ENCODE measurements at places on chromosomes 16 and 17.

DNA sequence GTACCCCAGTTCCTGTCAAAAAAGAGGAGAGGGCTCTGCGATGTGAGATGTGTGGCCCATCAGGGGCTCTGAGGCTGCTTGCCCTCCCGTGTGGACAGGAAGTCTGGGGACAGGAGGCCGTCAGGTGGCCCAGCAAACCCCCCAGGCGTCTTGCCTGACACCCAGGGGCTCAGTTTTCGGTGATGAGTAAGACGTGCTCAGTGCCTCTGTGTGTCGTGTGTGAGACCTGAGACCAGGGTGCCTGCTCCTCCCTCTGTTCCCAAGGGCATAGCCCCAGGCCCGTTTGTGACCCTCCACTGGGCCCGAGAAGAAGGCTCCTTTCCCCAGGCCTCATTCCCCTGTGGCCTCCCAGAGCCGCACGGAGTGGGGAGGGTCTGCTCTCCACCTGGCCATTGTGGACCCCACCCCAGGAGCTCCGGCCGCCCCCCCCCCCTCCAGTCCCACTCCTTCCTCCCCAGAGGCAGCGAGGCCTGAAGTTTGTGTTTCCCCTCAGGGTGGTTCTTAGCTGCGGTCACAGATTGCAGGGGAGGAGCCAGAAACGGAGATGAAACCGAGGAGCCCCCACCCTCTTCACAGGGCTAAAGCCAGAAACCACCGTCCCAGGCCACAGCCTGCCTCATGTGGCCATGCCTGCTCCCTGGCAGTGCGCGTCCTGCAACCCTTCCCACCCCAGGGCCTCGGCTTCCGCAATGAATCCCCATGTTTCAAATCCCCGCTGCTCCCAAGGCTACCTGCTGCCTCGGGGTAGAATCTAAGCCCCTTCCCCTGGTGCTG is 4.9 kb upstream of the ACTG1 start:
- DNase-seq: no peak

GRCh38 chr17:3879186-3879585 is 13.7 kb downstream of the CAMKK1 start:
- DNase-seq: no peak

DNA sequence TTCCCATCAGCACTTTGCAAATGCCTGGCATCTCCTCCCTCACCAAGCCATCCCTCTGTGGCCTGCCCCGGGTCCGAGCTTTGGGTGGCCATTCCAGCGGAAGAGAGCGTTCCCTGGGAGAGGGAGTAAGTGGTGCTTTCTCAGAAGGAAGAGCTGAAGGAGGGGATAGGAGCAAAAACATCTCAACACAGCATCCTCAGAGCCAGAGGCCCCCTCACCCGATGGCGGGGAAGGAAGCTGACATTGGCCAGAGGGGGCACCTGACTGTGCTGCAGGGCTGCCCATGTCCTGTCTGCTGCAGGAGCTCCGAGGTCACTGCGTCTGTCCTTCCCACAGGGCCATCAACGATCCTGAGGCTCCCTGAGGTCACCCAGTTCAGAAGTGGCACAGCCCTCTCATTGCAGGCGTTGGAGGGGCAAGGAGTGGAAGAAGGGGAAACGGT is 427 bp upstream of the TLCD3B start:
- DNase-seq: no peak

- DNase-seq: no peak
These were observed 82.1 kb downstream of the OR1D5 start for GRCh38 chr17:2981325-2981724.

GRCh38 chr17:36876966-36877365 is 60.3 kb upstream of the LHX1 start:
- no peak for DNase-seq

GRCh38 chr17:77470330-77470786 is 329.6 kb downstream of the SEC14L1 start:
- no peak for DNase-seq

DNA sequence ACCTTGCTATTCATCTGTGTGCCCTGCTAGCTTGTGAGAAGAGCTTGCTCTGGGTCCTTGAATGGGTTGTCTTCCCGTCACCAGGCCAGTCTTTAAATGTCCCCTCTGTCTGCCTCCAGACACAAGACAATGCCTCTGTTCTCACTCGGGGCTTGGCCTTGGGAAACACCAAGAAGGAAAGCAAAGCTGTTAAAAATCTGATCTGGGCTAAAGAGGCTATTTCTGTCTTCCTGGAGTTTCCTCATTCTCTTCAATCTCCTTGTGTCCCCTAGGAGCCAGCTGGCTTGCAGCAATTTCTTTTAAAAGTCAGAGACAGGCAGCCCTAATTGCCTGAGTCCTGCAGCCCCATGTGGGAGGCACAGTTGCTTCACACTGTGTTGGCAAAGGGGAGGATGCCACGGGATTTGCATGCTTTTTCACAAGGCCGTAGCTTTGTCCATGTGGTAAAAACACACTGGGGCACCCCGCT is 2.5 kb downstream of the DNAI2 start:
- DNase-seq: no peak

DNA sequence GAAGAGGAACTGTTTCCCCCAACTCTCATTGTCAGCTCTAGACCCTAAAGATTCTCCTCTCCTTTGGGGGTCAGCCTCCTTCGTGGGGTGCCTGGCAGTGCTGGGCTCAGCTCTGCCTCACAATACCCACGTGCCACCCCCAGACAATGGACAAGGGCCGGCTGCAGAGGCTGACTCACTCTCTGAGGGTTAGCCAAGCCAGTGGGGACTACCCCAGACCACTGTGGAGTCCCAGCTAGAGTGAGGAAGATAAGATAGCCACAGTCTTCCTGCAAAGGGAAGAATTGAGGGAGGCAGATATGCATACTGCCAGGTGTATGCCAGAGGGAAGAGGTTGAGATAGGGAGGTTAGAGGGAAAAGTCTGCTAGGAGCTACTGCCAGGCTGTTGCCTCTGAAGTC is 13.5 kb upstream of the MTMR4 start:
- DNase-seq: no peak

DNA sequence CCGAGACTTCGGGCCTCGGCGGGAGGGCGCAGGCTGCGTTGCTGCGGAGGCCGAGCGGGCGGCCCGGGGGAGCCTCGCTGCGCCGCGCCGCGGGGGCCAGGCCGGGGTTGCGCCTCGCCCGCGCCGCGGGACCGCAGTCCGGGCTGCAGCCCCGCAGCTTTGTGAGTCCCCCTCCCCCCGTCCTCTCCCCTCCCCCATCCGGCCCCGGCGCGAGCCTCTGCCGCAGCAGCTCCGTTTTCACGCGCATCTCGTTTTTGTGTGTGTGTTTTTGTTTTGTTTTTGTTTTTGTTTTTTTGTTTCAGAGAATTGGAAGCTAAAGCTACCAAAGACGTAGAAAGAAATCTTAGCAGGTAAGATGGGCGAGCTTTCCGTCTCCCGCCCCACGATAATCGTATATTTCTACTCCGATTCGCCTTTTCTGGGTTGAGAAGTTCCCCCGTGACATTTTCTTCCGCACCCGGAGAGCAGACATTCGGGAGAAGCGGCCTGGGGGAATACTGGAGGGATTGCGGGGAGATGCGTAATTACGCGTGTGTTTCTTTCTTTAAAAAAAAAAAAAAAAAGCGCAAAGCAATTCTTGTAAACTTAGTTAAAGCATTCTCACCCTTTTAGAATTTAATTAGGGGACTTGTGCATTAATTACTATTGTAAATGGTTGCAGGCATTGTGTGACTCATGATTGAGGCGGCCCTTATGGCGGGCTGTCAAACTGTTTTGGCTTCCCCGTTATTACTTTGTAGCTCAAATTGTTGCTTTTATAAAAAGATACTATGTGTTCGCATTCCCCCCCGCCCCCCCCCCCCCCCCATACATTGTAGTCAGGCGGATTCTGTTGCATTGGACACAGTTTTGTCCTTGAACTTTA is 732 bp downstream of the TNRC6A start:
- DNase-seq: peak; percentile 37

DNA sequence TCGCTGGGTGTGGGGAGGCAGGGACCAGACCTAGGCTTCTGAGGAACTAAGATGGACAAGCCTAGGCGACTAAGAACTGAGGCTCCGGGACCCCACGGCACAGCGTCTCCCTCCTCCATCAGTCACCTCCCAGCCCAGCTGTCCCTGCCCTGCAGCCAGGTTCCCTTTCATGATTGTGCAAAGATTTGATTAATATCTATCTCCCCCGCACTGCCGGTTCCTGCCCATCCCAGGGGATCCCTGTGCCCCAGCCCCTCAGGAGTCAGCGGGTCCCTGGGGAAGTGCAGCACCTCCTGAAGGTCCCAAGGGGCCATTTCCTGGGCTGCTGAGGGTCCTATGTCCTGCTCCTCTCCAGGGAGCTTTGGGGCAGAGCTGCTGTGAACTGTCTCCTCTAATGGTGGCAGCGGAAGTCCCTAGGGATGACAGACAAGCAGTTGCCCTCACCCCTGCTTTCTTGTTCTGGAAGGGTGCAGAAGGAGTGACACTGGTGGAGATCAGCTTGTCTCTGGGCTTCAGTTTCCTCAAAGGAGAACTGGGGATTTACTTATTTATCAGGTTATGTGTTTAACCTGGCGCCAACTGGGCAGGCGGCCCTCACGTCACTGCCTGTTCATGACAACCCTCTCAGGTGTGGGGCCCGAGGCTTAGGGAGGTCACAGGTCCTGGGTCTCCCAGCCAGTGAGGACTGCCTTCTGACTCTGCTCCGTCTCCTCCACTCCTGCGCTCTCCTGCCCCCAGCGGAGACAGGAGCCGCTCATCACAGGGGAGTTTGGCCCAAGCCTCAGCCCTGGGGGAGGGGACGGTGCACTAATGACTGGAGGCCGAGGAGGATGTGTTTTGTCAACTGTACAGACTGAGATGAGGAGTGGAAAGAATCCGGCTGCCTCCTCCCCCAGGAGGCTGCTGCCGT is 1.9 kb upstream of the C16orf74 start:
- DNase-seq: no peak

- peak; percentile 76 for DNase-seq
These were observed 617 bp upstream of the SENP3 start for GRCh38 chr17:7561028-7561575.

DNA sequence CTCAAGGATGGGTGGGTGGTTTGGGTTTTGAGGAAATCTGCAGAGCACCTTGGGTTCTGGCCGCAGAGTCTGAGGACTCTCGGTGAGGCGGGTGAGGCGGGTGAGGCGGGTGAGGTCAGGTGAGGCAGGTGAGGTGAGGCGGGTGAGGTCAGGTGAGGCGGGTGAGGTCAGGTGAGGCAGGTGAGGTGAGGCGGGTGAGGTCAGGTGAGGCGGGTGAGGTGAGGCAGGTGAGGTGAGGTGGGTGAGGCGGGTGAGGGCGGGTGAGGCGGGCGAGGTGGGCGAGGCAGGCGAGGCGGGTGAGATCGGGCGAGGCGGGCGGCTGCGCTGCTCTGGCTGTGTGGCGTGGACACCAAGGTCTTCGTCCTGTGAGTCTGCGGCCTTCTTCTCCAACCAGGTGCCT is 24.1 kb upstream of the RPL13 start:
- no peak for DNase-seq

DNA sequence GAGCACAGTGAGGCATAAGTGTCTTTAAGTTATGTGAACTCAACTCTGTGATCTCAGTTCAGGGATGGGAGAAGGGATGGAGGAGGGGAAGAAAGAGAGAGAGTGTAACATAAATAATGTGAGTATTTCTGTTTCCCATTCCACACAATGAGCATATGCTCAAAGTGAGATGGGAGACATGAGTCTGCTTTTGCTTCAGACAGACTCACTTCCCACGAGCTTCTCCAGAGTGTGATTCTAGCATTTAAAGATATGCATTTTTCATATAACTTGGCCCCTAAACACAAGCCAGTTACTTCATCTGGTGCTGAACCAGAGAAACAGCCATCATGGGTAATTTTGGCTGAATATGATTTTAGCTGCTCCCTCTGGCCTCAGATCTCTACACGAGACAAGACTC is 35.0 kb downstream of the SHISA9 start:
- DNase-seq: no peak

GRCh38 chr16:86570558-86571529 is 4.2 kb downstream of the FOXC2 start:
- DNase-seq: no peak

DNA sequence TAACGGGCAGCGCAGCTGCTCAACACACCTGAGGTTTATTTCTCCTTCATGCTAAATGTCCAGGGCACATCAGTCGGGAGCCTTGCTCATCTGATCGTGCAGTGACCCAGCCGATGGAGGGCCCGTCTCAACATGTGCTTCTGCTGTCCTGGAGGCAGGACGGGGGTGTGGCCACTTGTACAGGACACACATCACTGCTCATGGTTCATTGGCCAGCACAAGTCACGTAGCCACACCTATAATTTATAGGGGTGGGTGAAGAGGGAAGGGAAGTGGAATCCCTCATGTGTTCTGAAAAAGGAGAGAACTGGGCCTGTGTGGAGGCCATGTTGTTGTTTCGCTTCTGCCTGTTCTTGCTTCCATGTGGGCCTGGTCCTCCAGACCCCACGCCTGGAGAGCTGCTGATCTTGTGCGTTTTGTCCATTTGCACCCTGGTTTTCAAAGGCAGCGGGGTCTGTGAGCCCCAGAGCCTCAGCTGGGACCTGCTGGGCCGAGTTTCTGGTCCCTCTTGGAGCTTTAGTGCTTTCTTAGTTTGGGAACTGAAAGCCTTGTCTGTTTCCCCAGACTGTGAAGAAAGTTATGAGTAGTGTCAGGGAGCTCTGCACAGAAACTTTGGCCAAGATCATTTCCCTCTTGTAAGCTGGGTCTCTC is 60.5 kb downstream of the CMIP start:
- DNase-seq: no peak

GRCh38 chr17:231966-232807 is 50.7 kb upstream of the DOC2B start:
- no peak for DNase-seq

GRCh38 chr17:82272495-82273326 is 789 bp downstream of the CSNK1D start:
- DNase-seq: peak; percentile 33

- no peak for DNase-seq
These were observed 385.8 kb upstream of the MAF start for GRCh38 chr16:79986352-79986751.

- no peak for DNase-seq
These were observed 387.1 kb downstream of the HS3ST4 start for GRCh38 chr16:26078716-26079355.

- no peak for DNase-seq
These were observed 5.7 kb upstream of the BANP start for GRCh38 chr16:87945351-87946042.

DNA sequence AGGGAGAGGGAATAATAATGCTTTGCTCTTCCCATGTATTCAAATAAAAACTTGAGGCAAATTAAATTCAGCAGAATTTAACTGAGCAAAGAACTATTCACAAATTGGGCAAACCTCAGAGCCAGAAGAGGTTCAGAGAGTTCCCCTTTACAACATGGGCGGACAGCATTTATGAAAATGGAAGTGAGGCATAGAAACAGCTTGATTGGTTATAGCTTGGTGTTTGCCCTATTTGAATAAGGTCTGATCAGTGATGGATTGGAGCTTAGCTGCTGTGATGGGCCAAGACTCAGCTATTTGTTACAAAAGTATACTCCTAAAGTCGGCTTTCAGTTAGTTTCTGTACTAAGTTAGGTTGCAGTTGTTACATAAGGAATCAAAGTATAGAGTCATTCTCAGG is 63.0 kb downstream of the TMEM100 start:
- DNase-seq: no peak

GRCh38 chr17:82820278-82821251 is 19.3 kb downstream of the ZNF750 start:
- DNase-seq: no peak

DNA sequence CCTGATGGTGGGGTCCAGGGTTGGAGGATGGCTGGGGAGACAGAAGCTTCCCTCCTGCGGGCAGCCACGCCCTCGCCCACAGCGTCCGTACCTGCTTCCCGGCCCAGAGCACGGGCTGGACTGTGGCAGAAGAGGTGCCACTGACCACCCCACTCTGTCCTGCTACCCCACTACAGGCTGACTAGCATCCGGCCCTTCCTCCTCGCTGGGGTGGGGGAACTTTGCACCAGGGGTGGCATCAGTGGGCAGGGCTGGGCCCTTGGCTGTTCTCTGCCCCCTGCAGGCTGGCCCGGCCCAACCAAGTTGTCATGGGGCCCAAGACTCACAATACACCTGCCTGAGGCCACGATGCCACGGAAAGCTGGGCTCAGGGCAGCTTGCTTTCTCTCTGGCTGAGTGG is 73.0 kb downstream of the KLHDC4 start:
- no peak for DNase-seq

Data from activated gamma-delta T cell treated with Interleukin-2 at 50 U/mL for 16 hours (primary cell).